ENCODE measurements at places on chromosomes 3 and 15.

GRCh38 chr3:51953445-51953844, 1.7 kb upstream of the GPR62 start:
- no peak for DNase-seq

DNA sequence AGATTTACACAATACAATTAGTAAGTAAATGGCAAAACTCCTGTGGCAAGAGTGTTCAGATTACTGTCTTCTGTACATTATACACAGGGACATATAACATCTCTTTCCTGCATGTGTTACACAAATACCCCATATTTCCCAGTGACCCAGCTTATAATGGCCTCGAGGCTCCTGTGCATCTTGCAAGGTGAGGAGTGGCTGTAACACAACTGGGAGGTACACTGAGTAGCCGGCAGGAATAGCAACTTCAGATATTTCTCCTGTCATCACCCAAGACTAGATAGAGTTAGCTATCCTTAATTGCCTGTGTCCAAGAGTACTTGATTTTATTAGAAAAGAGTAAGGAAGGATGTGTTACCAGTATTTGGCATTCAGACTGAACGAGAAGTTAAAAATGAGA, 5.6 kb downstream of the GMPS start:
- no peak for DNase-seq

DNA sequence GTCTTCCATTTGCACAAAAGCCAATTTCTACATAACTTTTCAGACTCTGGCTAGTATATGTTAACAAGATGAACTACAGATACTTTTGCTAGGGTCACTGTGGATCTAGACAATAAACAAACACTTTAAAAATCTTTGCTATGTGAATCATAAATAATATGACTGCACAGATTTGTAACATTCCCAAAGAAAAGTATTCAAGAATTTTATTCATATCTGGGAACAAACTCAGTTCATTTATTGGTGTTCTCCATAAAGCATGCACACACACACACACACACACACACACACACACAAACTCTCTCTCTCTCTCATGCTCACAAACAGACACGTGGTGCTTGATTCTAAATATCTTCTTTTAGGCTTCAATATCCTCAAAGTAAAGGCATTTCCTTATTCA, 18.8 kb upstream of the THRB start:
- no peak for DNase-seq

GRCh38 chr3:194489736-194490612, 3.2 kb upstream of the ATP13A3 start:
- no peak for DNase-seq

DNA sequence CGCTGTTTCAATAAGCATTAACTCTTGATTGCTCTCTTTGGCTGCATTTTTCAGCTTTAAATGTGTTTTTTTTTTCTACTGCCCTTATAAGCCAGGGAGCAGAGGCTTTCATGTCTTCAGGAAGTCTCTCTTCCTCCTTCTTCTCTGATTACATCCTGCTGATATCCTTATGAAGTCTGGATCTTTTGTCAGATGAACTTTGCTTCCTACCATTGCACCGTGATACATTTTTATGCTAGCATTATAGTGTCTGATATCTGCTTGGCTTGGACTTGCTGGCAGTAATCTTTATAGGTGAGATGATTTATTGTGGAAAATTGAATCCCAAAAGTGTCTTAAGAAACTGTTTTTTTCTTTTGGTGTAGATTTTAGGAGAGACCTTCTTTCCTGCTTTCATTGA, 160.4 kb upstream of the CFAP20DC start:
- DNase-seq: no peak

- DNase-seq: no peak
Observed at GRCh38 chr3:169929830-169930519, 18.6 kb downstream of the SAMD7 start.

GRCh38 chr3:69439643-69440270, 53.9 kb upstream of the FRMD4B start:
- no peak for DNase-seq

DNA sequence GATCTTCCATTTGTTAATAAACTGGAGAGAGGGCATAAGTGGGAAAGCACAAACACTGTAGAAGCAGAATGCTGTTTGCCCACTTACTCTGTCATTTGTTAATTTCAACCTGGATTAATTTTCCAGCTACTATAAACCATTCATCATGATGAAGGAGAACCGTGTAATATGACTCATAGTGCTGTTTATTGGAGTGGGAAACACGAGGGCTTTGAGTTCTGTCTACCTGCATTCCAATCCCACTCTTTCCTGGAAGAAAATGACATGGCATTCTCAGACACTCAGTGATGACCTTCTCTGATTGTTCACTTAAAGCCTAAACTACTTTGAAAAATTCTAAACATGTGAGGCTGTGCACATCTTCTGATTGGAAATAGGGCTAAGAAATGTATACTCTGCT, 826.7 kb downstream of the AGBL1 start:
- DNase-seq: no peak

- no peak for DNase-seq
Observed at GRCh38 chr15:81869161-81869954, 176.5 kb downstream of the MEX3B start.

DNA sequence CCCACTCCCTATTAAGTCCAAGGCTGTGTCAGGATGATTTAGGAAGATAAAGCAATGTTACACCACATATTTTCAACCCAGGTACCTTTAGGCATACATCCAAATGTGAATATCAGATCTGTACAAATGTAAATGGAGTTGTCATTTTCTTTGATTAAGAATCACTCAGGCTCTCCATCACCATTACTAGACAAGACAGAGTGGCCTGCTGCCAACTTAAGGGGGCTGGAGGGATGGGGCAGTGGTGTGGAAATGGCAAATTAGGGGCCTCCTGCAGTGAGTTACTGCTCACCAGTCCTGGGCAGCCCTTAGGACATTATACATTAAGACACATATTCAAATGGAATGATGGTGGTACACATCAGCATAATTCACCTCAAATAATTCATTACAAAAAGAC, 211.0 kb downstream of the TNIK start:
- DNase-seq: no peak

- DNase-seq: no peak
Observed at GRCh38 chr3:18891641-18892040, 256.7 kb upstream of the KCNH8 start.

- no peak for DNase-seq
Observed at GRCh38 chr3:127035677-127036076, 52.8 kb downstream of the PLXNA1 start.

GRCh38 chr3:134066651-134067530, 37.2 kb upstream of the SLCO2A1 start:
- DNase-seq: no peak

DNA sequence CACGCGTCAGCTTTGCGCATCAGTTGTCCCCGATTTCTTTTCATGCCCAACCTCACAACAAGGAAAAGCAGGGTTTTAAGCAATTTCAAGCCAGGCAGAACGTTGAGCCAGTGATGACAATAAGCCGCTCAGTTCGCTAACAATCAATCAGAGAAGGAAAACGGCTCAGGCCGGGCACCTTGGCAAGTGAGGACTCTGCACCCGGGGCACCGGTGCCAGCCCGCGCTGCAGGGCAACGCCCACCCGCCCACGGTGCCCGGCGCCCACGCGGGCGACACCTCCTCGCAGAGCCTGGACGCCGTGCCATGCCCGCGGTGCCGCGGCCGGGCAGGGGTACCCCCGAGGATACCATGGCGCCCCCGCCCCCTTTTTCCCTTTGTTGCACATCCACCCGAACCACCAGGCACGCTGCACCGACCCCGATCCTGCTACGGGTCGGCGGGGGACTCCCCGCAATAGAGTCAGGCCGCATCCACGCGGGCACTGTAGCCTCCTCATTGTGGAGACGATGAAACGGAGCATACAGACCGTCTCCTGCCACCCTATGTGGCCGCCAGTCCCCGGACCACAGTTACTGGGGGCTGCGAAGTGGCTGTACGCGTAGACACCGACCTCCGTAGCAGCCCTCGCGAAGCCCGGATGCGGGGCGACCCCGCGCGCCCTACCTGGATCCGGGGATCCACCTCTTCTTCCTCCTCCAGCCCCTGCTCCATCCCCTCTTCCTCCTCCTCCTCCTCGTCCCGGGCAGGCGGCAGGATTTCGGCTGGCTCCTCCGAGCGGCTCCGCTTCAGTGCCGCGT, 581 bp downstream of the SH3BP5 start:
- DNase-seq: peak; percentile 39

DNA sequence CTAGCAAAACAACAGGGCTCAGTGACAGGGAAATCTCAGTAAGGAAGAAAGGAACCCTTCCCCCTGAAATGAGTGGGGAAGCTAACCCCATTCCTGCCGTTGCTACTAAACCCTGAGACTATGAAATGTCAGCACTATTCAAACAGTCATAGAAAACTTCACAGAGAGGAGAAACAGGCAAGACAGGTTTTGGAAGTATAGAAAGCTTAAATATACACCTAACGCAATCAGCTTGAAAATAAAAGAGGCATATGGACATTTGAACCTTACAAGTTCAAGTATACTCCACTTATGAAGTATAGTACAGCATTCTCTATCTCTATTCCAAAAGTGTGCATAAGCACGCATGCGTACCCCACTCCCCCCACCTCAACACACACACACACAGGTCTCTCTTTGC, 17.6 kb upstream of the FRMD4B start:
- DNase-seq: no peak

GRCh38 chr15:25838871-25839195, 24.3 kb downstream of the ATP10A start:
- DNase-seq: no peak

DNA sequence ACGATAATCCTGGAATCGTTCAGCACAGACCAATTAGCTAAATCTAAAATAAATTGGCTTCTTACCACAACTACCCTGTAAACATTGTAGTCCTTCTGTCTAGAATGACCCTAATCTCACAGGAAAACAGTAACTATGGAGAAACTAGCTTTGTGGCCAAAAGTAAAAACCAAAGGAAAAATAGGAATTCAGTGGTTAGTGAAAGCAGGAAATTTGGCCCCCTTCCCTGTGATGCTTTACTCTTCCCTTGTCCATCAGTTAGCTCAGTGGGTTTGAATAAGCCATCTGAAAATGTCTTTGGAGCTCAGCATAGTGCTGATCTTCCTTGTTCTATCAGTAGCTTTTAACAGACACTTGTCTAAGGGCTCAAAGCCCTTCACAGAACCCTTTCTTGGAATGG, 1.6 kb downstream of the NMD3 start:
- no peak for DNase-seq

DNA sequence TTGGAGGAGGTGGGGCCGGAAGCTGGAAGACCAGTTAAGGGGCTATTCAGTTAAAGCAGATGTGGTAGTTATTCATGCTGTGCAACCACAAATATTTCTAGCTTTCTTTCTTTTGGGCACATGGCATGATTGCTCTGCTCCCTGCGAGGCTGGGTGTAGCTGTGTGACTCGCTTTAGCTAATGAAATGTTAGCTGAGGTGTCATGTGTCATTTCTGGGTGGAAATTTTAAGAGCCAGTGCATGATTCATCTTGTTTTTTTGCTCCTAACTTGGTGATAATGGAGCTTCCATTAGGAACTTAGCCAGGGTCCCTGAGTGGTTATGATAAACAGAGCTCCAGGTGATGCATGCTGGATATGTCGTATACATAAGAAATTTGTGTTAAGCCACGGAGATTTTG, 300.6 kb downstream of the SATB1 start:
- no peak for DNase-seq

DNA sequence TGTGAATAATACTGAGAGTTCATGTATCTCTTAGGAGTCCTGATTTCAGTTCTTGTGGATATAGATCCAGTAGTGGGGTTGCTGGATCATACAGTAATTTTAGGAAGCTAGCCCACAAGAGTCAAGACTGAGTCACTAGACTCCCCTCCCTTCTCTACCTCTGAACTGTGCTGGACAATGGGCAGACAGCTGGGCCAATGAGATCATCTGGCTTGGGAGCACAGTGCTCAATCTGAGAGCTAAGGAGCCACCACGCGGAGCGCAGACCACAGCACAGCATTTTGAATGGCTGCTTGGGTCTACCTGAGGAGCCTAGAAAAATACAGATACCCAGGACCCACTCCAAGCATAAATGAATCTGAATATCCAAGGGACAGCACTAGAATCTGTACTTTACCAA, 32.5 kb downstream of the WNT5A start:
- no peak for DNase-seq

- DNase-seq: no peak
Observed at GRCh38 chr3:47978386-47978785, 37.8 kb downstream of the MAP4 start.

- DNase-seq: no peak
Observed at GRCh38 chr15:98169551-98169950, 209.0 kb downstream of the ARRDC4 start.

DNA sequence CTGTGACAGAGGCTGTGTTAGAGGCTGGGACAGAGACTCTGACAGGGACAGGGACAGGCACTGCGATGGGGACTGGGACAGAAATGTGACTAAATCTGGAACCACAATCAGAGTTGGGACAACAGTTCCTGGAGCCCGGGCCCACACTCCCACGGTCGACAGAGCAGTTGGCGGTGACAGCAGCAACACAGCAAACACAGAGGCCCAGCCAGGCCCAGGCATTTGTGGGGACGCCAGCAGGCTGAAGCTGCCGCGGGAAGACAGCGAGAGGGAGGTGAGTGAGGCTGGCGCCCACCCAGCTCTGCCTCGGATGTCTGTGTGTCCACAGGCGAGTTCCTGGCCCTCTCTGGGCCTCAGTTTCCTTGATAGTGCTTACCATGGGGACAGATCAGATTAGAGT, 9.3 kb upstream of the HCN4 start:
- DNase-seq: peak; percentile 1

GRCh38 chr3:163562625-163563024, 1515.7 kb downstream of the SI start:
- DNase-seq: no peak

DNA sequence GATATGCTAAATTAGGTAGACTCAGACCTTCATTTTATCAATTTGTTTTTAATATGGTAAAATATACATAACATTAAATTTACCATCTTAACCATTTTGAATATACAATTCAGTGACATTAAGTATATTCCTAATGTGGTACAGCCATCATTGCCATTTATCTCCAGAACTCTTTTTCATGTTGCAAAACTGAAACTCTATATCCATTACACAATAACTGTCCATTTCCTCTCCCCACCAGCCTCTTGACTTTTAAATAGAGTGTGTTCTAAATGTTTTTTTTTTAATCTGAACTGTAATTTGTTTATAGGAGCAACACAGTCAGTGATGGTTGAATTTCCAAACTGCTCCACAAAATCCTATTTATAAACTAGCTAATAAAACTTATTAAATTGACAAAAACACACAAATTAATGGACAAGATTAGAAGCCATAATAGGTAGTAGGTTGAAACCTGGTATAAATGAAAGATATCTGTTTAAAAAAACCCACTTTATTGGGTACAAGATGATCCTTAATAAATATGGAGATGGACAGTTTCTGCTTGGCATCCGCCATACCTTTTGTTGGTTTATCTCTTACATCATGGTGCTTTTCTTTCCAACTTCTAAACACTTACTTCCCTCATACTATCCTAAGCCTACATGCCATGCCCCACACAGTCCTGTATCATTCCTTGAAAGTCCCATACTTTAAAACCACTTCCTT, 142.4 kb downstream of the ZPLD1 start:
- DNase-seq: no peak

GRCh38 chr3:67617518-67617917, 36.9 kb downstream of the SUCLG2 start:
- DNase-seq: no peak

GRCh38 chr3:126450219-126450618, 25.5 kb downstream of the ZXDC start:
- DNase-seq: no peak

GRCh38 chr3:158642005-158642404, 2.3 kb upstream of the GFM1 start:
- no peak for DNase-seq

All from stimulated activated CD4-positive, alpha-beta T cell treated with anti-CD3 and anti-CD28 coated beads, TNF-alpha, amount 100 ng/mL, for 48 hours (primary cell).